ENCODE measurements at places on chromosomes 1 and 21.

DNA sequence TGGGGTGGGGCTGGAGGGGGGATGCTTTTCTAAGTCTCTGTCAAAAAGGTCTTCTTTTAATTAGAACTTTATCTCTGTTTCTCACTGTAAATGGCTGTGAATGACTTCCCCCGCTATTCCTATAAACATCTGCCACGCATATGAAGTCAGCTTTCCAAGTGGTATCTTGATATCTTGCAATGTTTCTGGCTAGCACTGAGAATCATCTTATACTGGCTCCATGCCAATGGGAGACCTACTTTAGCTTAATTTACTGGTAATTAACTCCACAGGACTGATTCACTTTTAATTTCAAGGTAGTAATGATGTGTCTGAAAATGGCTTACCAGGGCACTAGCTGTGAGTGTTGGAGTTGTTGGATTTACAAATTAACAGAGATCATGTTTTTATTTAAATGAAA, 4.3 kb downstream of the GPR88 start:
- no peak for DNase-seq

DNA sequence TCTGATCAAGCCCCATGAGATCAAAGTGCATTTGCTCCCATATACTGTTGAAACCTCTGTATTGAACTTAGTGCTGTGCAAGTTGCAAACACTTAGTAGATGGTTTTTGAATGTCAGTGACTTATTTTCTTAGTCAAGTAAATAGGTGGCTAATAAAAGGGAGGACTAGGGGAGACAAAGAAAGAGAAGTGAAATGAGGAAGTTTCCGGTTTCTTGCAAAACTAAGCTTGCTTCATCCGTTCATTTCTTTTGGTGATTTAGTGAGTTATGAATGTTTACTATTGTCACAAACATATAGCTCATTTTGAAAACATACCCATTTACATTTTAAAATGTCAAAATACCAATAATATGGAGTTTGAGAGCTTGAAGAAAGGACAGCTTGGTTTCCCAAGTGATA, 23.0 kb downstream of the ADAMTS5 start:
- DNase-seq: no peak

DNA sequence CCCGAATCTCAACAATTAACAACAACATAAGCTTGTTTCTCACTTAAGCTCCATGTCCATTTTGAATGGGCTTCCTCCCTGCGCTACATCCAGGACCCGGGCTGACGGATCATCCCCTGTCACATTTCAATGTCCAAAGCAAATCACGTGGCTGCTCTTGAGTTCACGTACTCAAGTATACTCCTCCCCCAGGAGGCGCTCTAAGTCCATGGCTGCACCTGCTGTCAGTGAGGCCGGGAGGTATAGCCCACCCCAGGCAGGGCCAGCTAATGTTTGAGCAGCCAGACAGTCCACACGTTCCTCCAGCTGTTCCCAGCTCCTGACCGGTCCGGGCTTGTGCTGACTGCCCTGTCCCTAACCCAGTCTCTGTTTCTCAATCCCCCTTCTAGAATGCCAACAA, 220.8 kb downstream of the SLC35F3 start:
- DNase-seq: peak; percentile 41

- no peak for DNase-seq
Measured at GRCh38 chr1:3787349-3787715, 9.0 kb downstream of the LRRC47 start.

- DNase-seq: no peak
Measured at GRCh38 chr1:236851871-236852270, 56.8 kb downstream of the MTR start.

DNA sequence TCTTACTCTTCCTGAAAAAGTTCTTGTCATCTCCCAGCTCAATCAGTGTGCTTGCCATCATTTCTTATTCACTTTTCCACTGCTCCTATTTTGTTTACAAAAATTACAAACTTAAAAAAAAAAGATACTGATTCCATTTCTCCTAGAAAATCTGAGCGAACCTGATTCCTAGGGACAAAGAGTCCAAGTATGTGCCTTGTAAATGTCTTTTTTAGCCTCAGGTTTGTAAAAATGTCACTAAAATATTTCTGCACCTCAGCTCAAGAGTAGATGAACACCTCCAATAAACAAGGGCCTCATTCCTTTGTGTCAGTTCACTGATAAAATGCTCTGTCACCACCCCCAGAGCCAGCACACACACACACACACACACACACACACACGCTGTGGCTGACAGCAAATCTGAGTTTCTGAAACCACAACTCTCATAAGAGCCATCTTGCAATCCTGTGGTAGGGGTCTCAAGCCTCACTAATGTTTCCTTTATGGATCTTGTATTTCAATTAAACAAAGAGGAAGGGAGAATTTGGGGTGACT, 299.2 kb downstream of the PBX1 start:
- no peak for DNase-seq

- peak; percentile 64 for DNase-seq
Measured at GRCh38 chr21:44304877-44305293, 5.0 kb downstream of the PFKL start.

DNA sequence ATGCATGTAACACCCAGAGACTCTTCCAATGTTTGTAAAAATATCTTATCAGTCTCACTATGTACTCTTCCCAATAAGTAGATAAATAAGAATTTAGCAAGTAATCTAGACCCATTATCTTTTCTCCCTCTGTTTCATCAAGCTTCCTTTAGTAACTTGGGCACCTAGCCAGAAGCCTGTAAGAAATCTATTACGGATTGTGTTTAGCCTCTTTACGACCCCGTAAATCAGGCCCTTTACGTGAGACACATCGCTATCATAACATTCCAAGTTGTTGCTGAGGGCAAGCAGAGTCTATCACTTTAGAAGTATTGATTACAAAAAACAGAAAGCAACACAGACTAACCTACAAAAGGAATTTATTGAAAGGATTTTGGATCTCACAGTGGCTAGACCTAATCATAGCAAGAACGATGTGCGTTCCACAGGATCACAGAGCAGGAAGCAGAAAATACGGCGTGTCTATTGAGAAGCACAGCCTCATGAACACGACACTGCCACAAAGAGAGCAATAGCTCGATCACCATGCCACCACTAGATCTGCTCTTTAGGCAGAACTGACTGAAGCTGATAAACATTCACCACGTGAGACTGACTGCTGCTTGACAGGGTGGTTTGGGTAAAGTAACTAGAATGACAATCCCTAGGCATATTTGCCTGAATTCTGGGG, 922.1 kb downstream of the AMY1C start:
- no peak for DNase-seq

GRCh38 chr1:187848321-187848720, 1019.6 kb downstream of the PLA2G4A start:
- DNase-seq: no peak

GRCh38 chr1:211870156-211870555, 39.6 kb upstream of the LPGAT1 start:
- no peak for DNase-seq

DNA sequence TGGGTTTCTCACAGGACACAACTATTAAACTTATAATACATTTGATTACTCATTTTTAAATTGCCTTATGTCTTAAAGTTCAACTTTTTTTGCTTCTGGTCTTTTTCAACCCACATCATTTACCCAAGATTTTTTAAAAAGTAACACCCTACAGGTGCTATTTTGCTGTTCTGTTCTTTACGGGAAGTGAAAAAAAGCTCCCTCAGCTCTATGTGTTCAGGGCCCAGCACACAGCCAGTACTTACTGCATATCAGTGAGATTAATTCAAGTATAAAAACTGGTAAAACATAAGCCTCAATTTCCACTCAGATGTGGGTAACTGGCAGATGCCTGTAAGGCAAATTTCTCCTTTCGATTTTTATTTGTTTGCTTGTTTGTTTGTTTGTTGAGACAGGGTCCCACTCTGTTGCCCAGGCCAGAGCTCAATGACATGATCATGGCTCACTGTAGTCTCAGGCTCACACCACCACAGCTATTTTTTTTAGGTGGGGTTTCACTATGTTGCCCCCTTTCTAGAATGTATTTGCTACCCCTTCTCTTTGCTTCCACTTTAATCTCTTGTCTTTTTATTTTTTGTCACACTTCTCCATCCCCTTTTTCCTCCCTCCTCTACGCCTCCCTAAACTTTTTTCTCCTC, 20.3 kb downstream of the RNASEL start:
- no peak for DNase-seq

DNA sequence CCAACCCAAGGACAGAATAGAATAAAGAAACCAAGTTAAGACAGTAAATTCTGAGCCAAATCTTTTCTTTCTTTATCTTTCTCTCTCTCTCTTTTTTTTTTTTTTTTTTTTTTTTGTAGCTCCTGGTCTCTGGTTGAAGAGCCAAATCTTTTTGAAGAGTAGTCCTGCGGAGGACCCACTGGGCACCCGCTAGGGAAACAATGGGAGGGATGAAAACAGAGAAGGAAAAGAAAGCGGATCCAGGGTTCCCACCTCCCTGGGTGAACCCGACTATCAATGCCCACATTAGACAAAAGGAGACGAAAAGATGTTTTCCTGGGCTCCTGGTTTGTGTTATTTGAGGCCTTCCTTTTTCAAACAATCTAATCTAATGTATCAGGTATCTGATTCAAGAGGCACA, 49.8 kb upstream of the FBXO28 start:
- no peak for DNase-seq

GRCh38 chr1:233620065-233620464, 6.2 kb downstream of the KCNK1 start:
- no peak for DNase-seq

GRCh38 chr21:25964015-25964414, 206.6 kb downstream of the APP start:
- no peak for DNase-seq

- DNase-seq: no peak
Measured at GRCh38 chr1:244800821-244801220, 34.6 kb upstream of the COX20 start.

GRCh38 chr1:115810609-115811008, 30.3 kb downstream of the NHLH2 start:
- DNase-seq: no peak
